ENCODE measurements at places on chromosomes 2 and 18.

DNA sequence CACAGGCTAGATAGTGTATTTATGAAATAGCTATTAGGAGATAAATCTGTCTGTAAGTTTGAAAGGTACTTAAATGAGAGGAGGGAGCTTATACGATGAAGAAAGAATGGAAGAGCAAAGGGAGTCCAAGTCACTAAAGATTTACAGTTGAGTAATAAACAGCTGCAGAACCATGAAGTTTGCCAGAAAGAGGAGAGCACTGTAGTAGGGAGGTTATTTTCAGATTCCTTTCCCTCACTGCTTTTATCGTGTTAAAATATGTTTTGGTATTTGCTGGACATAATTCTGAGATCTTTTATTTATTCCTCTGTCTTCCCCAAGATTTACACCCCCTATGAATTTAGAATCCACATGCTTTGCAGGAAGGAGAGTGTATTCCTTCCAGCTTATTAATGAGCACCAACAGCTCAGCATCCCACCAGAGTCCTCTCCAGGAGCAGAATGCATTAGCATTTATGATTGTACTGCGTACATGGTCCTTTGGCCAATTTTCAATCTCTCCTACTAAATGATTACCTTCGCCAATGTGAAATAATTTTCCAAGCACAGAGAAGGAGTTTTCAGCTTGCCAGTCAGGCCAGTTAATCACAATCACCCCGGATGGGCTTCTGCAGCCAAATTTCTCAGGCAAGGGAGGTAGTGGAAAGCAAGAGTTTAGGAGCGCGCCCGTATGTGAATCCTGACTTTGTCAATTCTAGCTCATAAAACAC lies 297.0 kb downstream of the NBAS start:
- no peak for DNase-seq

DNA sequence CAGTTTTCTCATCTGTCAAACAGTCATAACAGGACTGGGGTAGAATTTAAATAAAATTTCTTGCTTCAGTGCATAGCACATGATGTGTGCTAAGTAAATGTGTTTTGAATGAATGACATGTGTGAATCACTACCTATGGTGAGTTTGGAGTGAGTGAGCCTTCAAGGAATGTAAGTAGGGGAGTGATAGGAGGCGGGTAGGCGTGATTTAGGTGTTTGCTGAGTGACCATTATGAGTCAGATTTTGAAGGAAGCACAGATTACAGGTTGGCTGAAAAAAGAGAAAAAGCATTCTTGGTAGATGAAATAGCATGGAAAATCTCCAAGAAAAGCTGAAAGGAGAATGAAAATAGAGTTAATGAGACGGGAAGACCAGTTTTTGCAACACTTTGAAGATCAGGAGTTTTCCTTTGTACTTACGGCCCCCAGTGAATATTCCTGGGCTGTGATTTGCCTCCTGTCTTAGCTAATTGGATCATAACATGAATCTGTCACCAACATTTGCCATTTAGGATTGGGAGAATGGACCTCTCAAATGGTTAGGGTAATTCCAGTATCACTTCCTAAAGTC lies 136.9 kb upstream of the GATA6 start:
- DNase-seq: no peak

- DNase-seq: no peak
Measured at GRCh38 chr2:201931951-201932350, 101.7 kb upstream of the FZD7 start.

- DNase-seq: no peak
Measured at GRCh38 chr18:31268985-31269406, 49.0 kb upstream of the DSG1 start.

All from hematopoietic multipotent progenitor cell (in vitro differentiated cells).